ENCODE measurements at places on chromosomes 6 and 20.

- no peak for DNase-seq
Observed at GRCh38 chr20:36035745-36036144, 67.4 kb downstream of the CNBD2 start.

DNA sequence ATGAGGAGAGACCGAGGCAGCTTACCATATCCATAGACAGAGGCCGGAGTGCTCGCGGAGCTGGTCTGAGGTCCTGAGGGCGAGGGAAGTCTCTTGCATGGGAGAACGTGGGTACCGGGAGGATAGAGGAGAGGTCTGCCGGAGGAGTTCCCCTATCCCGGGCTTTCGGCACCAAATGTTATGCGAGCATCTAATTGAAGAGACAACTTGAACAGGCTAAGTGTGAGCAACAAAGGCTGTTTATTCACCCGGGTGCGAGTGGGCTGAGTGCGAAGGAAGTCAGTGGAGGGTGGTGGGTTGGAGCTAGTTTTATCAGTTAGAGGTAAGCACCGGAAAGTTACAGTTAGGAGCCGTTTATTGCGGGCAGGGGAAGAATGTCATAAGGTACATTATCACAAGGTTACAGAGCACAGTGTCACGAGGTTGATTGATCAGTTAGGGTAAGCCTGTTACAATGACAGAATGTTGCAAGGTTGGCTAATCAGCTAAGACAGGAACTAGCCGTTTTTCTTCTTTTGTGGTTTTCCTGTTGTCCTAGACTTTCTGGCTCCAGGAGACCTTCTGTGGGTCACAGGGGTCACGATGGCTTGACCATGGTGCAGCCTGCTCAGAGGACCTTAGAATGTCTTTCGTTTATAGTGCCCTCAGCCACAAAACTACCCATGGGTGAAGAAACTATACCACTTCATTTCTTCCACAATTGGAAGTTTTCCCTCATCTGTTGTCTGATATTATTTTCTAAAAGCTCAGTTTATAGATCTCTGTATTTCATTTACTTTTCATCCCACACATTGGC, 746.0 kb upstream of the ADGRB3 start:
- no peak for DNase-seq

DNA sequence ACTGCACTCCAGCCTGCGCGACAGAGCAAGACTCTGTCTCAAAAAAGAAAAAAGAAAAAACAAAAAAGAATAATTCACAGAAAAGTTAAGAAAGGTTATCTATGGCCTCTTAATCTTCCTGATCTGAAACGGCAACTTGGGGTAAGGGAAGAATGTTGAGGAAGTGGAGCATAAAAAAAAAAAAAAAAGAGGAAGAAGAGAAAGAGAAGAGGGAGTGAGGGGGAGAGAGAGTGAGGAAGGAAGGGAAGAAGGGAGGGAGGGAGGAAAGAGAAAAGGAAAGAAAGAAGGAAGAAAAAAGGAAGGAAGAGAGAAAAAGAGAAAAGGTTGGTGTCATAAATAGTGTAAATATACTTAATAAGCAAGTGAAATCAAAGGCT, 68.9 kb upstream of the NCOA3 start:
- DNase-seq = no peak

- DNase-seq = peak; percentile 96
Observed at GRCh38 chr6:44010411-44011349, 116.6 kb downstream of the MRPL14 start.

DNA sequence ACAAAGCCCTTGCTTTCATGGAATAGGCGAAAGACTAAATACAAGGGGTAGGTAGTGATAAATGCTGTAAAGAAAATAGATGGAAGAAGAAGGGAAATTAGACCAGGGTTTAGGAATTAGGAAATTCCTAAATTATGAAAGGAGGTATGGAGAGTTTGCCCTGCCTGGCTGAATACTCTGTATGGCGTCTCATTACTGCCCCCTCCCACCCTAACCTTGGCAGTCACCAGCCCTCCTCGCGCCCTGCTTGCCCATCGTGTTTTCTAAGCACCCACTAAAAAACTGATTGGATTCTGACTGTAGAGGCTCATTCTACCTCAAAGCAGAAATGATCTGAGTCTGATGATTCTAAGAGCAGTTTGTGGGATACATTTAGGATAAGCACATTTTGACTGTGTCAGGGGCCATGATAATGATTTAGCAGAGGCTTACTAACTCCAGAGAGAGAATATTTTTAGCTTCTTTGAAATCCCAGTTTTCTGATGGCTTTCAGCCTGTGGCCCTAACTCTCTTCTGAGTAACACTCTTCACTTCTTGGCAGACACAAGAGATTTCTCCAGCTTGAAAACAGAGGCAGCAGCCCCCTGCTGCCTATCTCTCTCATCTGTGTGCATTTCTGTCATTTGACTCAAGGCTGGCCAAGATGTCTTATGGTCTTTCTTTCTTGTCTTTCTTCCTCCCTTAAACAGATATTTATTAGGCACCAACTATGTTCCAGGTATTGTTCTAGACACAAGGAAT, 1.4 kb upstream of the CHD6 start:
- no peak for DNase-seq

DNA sequence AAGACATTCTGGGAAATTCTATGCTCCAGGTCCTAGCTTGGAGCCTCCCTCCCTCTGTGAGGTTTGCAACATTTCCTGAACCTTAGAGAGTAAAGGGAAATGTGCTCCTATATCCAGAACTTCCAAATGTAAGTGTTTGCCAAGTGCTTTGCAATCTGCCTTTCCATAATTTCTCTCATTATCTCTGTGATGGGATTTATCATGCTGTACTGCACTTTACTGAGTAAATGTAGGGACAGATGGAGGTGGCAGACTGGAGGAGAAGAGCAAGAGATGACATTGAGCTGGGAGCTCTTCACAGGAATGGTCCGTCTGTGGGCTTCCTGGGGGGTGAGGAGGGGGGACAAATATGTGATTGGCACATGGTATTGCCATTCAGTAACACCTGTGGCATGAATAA, 184.3 kb downstream of the SOX4 start:
- DNase-seq = no peak

DNA sequence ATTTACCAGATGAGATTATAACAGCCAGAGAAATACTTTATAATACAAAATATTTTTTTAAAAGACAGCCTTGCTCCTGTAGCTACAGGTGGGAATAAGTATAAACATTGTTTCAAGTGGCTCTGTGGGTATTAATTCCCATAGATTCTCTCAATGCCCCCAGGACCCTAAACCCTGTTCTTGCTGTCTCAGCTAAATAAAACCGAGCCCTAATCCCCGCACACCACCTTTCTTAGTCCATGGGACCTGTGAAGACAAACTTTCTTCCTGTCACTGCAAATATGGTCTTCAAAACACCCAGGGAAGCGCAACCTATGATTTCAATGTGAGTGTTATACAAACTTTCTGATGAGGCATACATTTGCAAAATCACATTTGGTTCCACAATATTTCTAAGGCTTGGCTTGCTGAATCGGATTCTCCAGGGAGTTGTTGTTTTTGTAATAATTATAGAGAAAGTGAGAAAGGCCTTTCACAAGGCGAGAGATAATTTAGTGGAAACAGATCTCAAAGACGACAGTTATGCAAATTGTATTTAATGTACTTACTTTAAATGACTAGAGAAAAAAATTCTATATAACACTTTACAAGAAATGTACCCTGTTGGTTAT, 11.1 kb downstream of the SMLR1 start:
- DNase-seq = no peak

- DNase-seq = no peak
Observed at GRCh38 chr20:51193066-51193772, 170.3 kb upstream of the KCNG1 start.
